Thyroid gland (tissue), 4 donors: ENCODE measurements at places on chromosomes 11 and 22.

- peaks cover 6% of the 10 kb centered on the region for H3K4me1 ChIP-seq
- no peaks in the 10 kb centered on the region for H3K27me3 ChIP-seq
- no peak overlapping the region for H3K4me3 ChIP-seq
- no peak for DNase-seq
Observed at GRCh38 chr11:18696638-18697225, 1.8 kb upstream of the TMEM86A start.

DNA sequence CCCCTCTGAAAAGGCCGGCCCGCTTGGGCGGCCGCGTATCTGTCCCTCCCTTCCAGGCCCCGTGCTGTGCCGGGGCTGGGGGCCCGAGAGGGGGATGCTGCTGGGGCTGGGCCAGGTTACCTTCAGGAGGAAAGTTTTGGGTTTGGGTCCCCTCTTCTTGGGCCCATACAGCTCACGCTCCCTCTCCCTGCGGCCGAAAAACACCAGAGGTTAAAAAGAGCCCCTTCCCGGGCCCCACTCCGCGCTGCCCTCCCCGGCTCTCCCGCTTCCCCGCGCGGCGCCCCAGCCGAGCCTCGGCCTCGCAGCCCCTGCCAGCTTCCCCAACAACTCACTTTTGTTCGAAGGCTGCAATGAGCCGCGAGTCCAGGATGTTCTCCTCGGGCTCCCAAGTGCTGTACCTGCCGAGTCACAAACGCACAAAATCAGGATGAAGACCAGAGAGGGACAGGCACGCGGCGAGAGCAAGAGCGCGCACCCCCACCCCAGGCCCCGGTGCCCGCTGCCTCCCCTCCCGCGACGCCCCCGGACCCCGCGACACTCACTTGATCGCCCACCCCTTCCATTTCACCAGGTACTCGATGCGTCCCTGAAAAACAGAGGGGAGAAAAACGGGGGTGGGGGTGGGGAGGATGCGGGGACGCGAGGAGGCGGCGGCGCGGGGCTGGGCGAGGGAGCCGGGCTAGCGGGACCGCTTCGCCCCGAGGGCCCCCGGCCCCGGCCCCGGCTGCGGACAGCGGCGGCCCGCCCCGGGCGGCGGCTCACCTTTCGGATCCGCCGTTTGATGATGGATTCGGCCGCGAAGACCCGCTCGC lies 450 bp downstream of the CBX6 start:
- H3K4me1 ChIP-seq: peaks cover 38% of the 10 kb centered on the region
- peaks cover 3% of the 10 kb centered on the region for H3K36me3 ChIP-seq
- H3K4me3 ChIP-seq: peak overlapping the region; percentile 63
- H3K27me3 ChIP-seq: no peaks in the 10 kb centered on the region

GRCh38 chr11:35139722-35140282 lies 831 bp downstream of the CD44 start:
- H3K4me3 ChIP-seq: peak overlapping the region; percentile 71
- H3K36me3 ChIP-seq: no peaks in the 10 kb centered on the region
- DNase-seq: peak; percentile 22
- peak overlapping the region; percentile 89 for H3K27ac ChIP-seq
- no peaks in the 10 kb centered on the region for H3K27me3 ChIP-seq
- H3K4me1 ChIP-seq: peaks cover 37% of the 10 kb centered on the region

DNA sequence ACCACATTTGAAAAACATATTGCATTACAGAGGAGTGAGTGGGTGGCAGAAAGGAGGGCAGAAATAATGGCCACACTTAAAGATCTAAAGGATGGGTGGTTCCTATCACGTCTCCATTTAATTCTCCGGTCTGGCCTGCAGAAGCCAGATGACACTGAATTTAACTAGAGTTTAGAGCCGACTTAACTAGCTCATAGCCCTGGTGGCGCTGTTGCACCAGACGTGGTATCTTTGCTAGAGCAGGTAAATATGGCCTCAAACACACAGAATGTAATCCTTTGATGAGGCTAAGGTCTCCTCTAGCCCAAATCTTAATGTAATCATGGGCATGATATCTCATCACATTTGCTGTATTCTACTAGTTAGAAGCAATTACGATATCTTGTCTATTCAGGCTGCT lies 51.5 kb upstream of the GAL start:
- no peaks in the 10 kb centered on the region for H3K4me1 ChIP-seq
- H3K27ac ChIP-seq: no peak overlapping the region
- H3K4me3 ChIP-seq: no peak overlapping the region
- DNase-seq: peak; percentile 46
- H3K36me3 ChIP-seq: no peaks in the 10 kb centered on the region

DNA sequence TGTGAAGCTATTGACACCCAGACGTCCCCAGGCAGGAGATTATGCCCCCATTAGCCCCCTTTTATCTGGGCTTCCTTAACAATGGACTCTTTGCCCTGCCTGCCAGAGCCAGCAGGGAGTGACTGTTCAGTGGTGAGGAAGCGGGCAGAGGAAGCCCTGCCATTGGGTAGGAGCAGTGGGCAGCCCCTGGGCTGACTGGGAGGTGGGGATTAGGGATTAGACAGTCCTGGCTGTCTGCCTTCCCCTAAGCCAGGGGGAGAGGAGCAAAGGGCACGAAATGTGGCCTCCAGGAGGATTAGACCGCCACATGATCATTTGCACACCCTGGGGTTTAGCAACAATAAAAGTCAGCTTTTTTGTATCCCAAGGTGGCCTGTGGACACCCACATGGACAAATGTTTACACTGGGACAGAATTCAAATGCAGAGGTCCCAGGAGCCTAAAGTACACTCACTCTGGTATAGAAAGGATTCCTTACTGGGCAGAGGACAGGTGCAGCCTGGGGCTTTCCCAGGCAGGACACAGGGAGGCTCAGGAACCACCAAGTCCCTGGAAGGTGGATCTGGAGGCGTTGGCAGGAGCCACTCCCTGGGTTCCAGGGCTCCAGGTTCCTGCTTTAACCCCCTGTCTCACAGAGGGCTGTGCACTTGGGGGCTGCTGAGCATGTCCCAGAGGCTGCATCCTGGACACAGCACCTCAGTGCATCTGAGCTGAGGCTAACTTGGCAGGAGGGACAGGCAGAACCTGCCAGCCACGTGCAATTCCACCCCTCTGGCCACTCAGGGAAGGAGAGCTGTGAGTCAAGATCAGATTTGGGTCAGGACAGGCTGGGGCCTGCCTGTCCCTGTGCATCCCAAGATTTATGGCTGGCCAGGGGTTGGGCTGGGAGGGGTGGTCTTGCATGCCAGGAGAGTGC lies 2.1 kb downstream of the PNPLA3 start:
- no peaks in the 10 kb centered on the region for H3K36me3 ChIP-seq
- no peak overlapping the region for H3K27ac ChIP-seq
- H3K27me3 ChIP-seq: no peaks in the 10 kb centered on the region
- H3K4me3 ChIP-seq: no peak overlapping the region
